Stimulated activated CD4-positive, alpha-beta T cell treated with anti-CD3 and anti-CD28 coated beads, Interleukin-12 subunit alpha, Interleukin-12 subunit beta, amount 100 ng/mL, for 48 hours (primary cell): ENCODE measurements at places on chromosomes 5 and 9.

DNA sequence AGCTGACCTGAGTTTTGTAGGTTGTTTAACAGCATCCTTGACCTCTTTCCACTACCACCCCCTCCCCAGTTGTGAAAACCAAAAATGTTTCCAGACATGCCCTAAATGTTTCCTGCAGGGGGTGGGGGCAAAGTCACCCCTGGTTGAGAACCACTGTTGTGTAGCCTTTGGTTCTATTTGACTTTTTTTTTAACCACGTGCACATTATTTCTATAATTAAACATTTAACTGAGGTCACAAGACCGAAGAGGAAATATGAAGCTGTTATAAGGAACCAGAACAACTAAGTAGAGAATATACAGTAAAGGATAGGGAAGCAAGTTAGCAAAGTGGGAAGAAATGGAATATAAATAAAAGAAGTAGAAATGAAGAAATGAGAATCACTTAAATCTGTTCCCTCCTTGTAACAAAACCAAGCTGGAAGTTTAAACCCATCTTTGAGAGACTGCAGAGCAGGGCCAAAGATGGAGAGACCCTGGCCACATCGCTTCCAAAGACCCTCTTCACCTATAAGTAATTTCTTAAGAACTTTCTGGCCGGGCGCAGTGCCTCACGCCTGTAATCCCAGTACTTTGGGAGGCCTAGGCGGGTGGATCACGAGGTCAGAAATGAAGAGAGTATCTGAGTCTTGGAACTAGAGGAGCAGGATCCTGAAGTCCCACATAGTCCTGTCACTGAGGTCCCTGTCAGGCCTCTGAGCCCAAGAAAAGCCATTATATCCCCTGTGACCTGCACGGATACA, 14.4 kb downstream of the SIT1 start:
- no peak for DNase-seq

GRCh38 chr5:141994511-141995136, 18.2 kb downstream of the GNPDA1 start:
- DNase-seq = no peak

DNA sequence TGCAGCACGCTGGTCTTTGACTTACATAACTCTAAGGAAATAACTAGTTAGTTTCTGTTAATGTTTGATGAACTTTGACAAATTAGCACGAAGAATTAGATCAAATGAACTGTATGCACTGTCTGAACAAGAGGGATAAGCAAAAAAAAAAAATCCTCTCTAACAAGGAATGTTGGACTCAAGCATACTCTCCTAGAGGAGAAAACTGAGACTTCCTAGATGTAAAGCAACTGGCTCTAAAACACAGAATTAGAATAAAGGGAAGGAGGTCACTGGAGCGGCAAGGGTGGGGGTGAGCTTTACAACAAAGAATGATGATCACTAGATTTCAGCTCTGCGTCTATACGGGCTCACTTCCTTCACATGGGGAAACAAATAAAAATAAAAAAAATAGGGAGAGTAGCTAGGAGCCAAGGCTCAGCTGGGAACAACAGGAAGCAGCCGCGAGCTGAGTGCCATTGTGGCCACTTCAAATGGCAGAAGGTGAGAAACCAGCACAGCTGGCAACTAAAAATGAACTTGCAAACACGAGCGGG, 48.7 kb upstream of the CEMIP2 start:
- no peak for DNase-seq

- DNase-seq = no peak
Observed at GRCh38 chr9:136676297-136676794, 10.9 kb downstream of the AGPAT2 start.

DNA sequence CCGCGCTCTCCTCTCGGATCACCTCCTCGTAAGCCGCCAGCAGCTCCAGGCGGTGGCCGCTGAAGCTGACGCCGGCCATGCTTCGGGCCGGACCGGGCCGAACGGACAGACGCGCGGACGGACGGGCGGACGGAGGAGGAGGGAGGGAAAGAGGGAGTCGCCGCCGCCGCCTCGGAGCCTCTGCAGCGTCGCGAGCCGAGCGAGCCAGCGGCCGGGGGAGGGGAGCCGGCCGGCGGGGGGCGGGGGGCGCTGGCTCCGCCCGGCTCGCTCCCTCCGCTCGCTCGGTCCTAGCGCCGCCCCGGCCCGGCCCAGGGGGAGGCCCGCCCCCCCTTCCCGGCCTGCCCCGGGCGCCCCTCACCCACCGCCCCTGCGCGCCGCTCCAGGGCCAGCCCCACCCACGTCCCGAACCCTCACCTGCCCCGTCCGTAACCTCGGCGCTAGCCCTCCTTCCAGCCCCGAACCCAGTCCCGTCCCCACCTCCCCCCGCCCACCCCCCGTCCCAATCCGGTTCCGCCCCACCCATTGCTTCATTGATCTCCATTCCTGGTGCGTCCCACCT, at the start of gene DBN1:
DBN1 (minus strand) TSS at position 192 of the 559 bp plus-strand sequence; CDS start at position 79, 113 bp downstream.
- DNase-seq = no peak
